Upper lobe of right lung (tissue), 1 donor: ENCODE measurements at places on chromosomes 12 and 14. TPM values are rescaled to one million over a fixed set of nuclear protein-coding genes. Genes with fewer than 3 reads are reported as not detected.

DNA sequence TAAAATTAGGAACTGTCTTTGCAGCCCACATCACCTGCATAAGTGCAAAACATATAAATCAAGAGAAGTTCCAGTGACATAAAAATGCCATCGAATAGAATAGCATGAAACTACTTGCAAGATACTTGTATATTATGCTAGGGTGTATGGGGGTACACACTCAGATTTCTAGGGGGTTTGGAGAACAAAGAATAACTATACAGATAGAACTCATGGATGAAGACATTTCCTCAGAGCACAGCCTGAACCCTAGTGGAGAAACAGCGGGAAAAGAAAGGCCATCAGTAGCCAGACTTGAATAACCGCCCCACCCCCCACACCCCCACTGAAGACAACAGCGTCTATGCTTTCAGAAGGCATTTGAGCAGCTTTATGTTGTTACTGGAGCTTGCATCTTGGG lies 425.8 kb downstream of the NPAS3 start:
- no peak overlapping the region for H3K4me3 ChIP-seq
- no peaks in the 10 kb centered on the region for H3K4me1 ChIP-seq
- no peaks in the 10 kb centered on the region for H3K27me3 ChIP-seq
- DNase-seq: no peak
- H3K36me3 ChIP-seq: no peaks in the 10 kb centered on the region

DNA sequence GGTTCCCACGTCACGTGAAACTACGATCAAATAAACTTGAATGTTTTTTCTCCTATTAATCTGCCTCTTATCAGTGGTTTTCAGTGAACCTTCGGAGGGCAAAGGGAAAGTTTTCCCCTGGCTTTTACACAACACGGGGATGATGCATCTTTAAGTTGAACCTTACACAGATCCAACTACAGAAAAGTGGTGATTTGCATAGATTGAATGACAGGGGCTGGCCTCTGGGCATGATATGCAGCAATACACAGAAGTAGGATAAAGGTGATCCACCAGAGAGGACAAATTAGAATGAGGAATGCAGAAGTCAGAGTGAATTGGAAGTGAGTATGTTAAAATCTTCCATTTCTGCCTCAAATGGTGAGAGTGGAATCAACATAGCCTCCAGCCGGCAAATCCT lies 11.6 kb downstream of the GSG1 start:
- no peak overlapping the region for H3K27ac ChIP-seq
- H3K4me1 ChIP-seq: peaks cover 17% of the 10 kb centered on the region
- no peaks in the 10 kb centered on the region for H3K36me3 ChIP-seq

DNA sequence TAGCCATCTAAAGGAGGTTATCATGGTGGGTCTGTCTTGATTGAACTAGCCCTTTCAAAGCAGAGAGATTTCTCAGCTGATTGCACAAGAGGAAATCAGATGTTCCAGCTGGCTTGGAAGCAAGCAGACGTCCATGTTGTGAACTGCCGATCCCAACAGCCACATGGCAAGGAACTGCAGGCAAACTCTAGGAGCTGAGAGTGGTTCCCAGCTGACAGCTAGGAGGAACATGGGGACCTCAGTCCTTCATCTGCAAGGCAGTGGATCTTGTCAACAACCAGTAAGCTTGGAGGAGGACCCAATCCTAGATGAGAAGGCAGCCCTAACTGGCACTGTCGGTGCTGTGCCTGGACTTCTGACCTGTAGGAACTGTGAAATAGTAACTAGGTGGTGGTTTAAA lies 7.7 kb downstream of the ACVR1B start:
- peaks cover 56% of the 10 kb centered on the region for H3K4me1 ChIP-seq
- no peak overlapping the region for H3K27ac ChIP-seq
- H3K27me3 ChIP-seq: no peaks in the 10 kb centered on the region
- no peak for DNase-seq
- peaks cover 13% of the 10 kb centered on the region for H3K36me3 ChIP-seq

DNA sequence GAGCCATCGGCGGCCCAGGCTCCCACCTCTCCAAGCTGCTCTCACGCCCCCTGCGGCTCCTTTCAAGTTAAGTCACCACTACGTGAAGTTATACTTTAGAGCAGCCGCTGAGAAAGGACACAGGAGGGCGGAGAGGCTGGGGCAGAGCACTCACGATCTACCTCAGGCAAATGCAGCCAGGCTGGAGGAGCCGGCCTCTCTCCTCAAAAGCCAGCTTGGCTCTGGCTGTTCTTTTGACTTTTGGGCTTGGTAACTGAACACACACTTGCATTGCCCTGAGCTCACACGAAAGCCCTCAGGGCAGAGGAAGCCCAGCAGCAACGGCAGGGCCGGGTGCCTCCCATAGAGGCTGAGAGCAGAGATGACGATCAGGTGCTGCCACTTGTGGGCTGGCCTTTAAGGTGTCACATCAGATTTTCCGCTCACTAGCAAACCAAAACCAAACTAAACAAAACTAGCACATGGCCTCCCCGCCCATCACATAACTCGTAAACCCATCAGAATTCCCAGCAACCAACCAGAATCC lies 75.2 kb downstream of the PITPNM2 start:
- H3K27me3 ChIP-seq: no peaks in the 10 kb centered on the region
- H3K36me3 ChIP-seq: no peaks in the 10 kb centered on the region
- H3K4me3 ChIP-seq: peak overlapping the region; percentile 10
- H3K27ac ChIP-seq: peak overlapping the region; percentile 11
- H3K4me1 ChIP-seq: peaks cover 17% of the 10 kb centered on the region

GRCh38 chr12:79534029-79534867 lies 156.5 kb downstream of the PAWR start:
- no peaks in the 10 kb centered on the region for H3K36me3 ChIP-seq
- DNase-seq: no peak
- no peaks in the 10 kb centered on the region for H3K4me1 ChIP-seq
- H3K27ac ChIP-seq: no peak overlapping the region
- no peaks in the 10 kb centered on the region for H3K27me3 ChIP-seq

The HOTAIR gene
- not detected for total RNA-seq

The OLR1 gene
- total RNA-seq: 96.1 TPM

The MYH6 gene
- total RNA-seq: 3.4 TPM

The RERG gene
- 19.6 TPM for total RNA-seq
